B cell (primary cell): ENCODE measurements at places on chromosomes 7 and 10.

- DNase-seq = no peak
Observed at GRCh38 chr7:97019710-97020225, 4.9 kb downstream of the DLX5 start.

GRCh38 chr10:80158598-80159127 lies 26.1 kb downstream of the PLAC9 start:
- DNase-seq = no peak

DNA sequence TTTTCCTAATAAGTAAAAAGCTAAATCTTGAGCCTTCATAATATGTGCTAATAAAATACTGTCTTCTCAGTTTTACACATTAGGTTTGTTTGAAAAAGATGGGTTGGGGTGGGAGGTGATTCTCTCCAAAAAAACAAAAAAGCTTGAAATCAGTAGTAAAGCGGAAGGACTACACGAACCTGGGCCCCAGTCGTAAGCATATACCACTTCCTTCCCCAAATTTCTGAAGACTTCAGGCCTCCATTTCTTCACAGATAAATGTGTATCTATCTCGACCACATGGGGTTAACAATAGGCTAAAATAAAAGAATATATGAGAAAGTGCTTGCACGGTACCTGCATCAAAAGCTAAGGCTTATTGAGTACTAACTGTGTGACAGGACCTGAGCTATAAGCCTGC lies 51.6 kb upstream of the PAX2 start:
- no peak for DNase-seq

DNA sequence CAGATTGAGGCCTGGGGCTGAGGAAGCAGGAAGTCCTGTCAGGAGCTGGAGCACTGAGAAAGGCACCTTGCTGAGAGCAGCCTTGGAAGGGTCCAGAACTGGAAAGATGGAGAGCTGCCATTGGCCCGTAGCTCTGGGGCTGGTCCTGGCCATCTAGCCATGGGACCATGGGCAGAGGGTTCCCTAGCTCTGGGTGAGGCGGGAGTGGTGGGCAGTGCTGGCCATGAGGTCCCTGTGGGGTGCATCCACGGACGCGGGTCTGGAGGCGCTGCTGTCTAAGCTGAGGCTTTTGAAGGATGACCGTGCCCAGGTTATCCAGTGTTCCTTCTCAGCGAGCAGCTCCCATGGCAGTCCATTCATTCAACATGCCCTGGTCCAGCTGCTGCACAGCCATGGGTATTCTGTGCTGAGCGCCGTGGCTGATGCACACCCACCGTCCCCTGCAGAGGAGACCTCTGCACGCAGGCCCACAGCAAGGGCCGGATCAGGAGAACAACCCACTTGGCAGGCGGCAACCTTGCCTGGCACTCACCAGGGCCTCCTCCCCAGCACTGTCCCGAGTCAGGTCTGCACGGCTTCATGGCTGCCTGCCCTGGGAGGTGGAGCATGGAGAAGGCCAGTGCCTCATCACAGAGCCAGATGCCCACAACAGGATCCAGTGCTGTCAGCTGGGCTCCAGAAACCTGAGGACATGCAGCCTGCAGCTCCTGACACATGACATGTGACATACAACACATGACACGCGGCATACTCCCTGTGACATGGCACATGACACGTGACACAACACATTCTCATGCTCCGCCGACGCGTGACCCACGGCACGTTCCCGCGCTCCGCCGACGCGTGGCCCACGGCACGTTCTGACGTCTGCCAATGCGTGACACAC lies 121.9 kb downstream of the INPP5A start:
- no peak for DNase-seq

- DNase-seq = peak; percentile 42
Observed at GRCh38 chr10:11610166-11610825, 1.2 kb downstream of the USP6NL start.
